ENCODE measurements at places on chromosomes 16 and 17. TPM values are rescaled to one million over a fixed set of nuclear protein-coding genes. Genes with fewer than 3 reads are reported as not detected.

GH1 gene
- not detected for total RNA-seq

RNF167 gene
- total RNA-seq = 33.1 TPM

CCL13 gene
- 0.35 TPM for total RNA-seq

KRTAP4-6 gene
- not detected for total RNA-seq

CENPN gene
- total RNA-seq = 6.5 TPM

WDR59 gene
- 49.9 TPM for total RNA-seq

PHKB gene
- 83.3 TPM for total RNA-seq

MARVELD3 gene
- total RNA-seq = 18.3 TPM

SERPINF2 gene
- 49.7 TPM for total RNA-seq

All from metanephros (tissue), 2 donors.